ENCODE measurements at places on chromosomes 7 and 10.

GRCh38 chr10:28559618-28560017 is 26.7 kb downstream of the WAC start:
- DNase-seq: peak; percentile 44

GRCh38 chr10:61766927-61767326 is 104.2 kb downstream of the CABCOCO1 start:
- no peak for DNase-seq

GRCh38 chr10:68997211-68997610 is 8.6 kb downstream of the KIFBP start:
- no peak for DNase-seq

DNA sequence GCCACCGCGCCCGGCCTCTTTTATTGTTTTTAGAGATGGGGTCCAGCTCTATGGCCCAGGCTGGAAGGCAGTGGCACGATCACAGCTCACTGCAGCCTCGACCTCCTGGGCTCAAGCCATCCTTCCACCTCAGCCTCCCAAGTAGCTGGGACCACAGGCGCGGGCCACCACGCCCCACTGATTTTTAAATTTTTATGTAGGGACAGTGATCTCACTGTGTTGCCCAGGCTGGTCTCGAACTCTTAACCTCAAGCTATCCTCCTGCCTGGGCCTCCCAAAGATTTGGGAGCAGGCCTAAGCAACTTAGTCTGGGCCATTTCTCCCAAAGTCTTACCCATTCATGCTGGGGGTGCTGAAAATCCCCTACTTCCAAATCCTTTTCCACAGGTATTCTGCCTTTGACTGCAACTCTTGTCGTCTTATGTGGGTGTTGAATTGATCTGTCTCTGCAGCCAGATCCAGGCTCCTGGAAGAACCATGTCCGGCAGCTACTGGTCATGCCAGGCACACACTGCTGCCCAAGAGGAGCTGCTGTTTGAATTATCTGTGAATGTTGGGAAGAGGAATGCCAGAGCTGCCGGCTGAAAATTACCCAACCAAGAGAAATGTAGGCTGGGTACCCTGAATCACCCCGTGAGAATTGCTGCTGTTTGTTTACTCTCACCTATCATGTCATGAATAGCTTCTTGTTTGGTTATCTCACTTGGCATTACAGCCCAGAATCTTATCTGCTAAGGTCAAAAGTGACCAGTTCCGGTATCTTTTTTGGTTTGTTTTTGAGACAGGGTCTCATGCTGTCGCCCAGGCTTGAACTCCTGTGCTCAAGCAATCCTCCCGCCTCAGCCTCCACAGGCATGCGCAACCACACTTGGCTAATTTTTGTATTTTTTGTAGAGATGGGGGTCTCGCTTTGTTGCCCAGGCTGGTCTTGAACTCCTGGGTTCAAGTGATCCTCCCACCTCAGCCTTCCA is 1.1 kb downstream of the ZDHHC4 start:
- no peak for DNase-seq

GRCh38 chr10:4053940-4054339 is 268.9 kb upstream of the KLF6 start:
- no peak for DNase-seq

GRCh38 chr10:102414749-102415148 is 3.8 kb downstream of the PSD start:
- DNase-seq: no peak

- no peak for DNase-seq
Observed at GRCh38 chr7:137527634-137528033, 184.1 kb upstream of the PTN start.

DNA sequence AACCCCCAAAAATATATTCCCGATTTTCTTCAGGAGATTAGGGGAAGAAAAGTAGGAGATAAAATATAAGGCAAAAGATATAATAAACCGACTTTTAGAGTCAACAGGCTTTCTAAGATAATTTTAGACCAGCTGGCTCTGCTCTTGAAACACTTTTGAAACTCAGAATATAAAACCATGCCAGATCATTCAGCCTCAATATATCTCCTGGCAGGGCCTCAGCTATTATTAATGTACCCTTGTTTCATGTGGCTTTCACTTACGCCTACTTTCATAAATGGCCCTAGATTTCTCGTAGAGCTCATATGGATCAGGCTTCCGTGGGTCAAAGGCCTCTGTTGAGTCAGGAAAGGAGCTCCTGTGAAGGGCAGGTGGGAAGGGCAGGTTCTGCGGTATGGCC is 396.0 kb downstream of the PHTF2 start:
- no peak for DNase-seq

DNA sequence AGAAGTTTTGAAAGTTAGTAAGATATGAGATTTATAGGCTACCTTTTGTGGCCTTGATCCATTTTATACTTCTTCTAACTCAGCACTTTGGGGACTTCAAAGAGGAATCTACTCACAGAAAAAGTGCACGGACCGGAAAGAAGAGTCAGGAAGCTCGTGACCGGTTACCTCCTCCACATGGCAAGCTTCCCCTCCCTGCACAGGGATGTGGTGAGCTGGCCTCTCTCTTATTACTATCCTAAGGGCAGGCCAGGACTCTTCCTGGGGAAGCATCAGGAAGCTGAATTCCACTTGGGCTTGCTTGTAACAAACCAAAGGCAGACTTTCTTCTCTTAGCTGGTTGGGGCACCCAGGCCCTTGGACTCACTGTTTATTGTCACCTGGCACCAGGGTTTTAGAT is 170.8 kb upstream of the GLI3 start:
- DNase-seq: no peak

GRCh38 chr7:112858838-112859237 is 68.6 kb upstream of the TMEM168 start:
- no peak for DNase-seq

- peak; percentile 73 for DNase-seq
Observed at GRCh38 chr7:113087071-113087998, 708 bp upstream of the GPR85 start.

GRCh38 chr7:50448823-50449222 is 1.3 kb downstream of the FIGNL1 start:
- DNase-seq: no peak

DNA sequence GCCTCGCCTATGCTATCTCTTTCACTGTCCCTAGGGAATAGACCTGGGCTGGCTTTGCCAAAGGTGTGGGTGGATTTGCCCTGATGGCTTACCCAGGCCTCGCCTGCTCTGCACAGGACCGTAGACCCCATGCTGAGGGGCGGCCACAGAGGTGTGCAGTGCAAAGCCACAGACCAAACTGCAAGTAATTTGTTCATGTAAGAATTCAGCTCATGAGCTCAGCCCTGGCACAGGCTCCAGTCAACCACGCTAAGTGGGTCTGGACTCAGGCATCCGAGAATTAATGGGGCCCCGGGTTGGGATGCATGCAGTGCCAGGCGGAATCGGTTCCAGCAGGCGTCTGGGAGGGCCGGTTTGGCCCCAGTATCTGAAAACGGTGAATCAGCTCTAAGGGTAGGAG is 445.2 kb downstream of the DNAJB6 start:
- no peak for DNase-seq

DNA sequence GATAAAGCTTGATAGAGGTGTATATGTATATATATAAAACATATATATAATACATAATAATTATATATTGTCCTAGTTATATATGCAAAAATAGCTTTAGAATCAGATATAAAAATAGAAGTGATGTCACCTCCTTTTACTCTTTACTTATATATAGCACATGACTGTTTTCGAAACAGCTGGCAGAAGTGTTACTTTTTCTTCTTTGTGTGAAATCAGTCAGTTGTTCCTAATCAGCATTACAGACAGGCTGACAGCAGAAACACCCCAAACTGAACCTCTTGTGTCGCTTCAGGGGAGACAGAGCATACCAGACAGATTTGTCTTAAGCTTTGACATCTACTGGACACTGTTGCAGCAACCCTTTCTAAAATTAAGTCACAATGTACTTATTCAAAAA is 684.9 kb upstream of the CELF2 start:
- DNase-seq: no peak

GRCh38 chr7:106249488-106249887 is 35.3 kb downstream of the NAMPT start:
- no peak for DNase-seq

DNA sequence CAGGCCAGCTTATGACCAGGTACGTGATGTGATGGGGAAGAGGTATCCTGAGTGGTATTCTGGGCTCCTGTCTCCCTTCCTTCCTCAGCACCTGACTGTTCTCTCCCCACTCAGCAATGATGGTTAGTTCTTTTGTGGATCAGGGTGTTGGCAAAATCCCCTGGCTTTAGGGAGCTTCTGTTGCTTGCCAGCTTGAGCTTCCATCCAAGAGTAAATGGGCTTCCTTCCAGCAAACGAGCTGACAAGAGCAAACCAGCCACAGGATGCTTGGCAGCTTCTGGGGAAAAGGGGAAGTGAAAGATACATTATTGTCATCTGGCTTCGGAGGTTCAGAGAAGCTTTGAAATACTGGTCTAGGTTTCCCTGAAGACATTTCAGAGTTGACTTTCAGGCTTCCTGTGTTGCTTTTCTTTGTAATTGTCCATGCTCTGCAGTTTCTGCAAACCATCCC is 5.2 kb downstream of the DUSP5 start:
- DNase-seq: no peak

DNA sequence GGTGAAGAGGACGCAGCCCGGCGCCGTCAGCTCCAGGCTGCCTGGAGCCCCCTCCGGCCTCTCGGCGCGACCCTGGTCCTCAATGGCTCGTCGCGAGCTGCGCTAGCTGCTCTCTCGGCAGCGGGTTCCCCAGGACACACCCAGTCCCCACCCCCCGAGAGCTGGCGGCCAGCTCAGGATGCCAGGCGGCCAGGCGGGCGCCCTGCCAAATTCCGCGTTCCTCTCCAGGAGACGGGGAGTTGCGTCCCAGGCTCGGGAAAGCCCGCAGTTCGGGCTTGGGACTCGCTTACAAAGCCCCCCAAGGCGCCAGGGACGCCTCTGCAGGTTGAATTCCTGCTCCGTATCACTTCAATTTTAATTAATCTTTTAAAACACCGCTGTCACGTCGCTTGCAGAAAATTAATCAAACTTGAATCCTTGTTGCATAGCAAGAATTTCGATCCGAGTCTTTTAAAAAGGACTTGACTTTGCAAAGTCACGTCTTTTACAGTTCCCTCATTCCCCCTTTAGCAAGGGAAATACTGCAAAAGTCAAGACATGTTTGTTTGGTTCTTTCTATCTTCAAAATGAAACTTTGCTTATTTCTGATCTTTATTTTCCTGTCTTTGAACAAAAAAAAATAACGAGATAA is 28.2 kb downstream of the SKIDA1 start:
- DNase-seq: peak; percentile 75

GRCh38 chr7:2409745-2410414 is 6.5 kb downstream of the CHST12 start:
- DNase-seq: no peak

- no peak for DNase-seq
Observed at GRCh38 chr10:130487566-130487965, 351.4 kb downstream of the GLRX3 start.

DNA sequence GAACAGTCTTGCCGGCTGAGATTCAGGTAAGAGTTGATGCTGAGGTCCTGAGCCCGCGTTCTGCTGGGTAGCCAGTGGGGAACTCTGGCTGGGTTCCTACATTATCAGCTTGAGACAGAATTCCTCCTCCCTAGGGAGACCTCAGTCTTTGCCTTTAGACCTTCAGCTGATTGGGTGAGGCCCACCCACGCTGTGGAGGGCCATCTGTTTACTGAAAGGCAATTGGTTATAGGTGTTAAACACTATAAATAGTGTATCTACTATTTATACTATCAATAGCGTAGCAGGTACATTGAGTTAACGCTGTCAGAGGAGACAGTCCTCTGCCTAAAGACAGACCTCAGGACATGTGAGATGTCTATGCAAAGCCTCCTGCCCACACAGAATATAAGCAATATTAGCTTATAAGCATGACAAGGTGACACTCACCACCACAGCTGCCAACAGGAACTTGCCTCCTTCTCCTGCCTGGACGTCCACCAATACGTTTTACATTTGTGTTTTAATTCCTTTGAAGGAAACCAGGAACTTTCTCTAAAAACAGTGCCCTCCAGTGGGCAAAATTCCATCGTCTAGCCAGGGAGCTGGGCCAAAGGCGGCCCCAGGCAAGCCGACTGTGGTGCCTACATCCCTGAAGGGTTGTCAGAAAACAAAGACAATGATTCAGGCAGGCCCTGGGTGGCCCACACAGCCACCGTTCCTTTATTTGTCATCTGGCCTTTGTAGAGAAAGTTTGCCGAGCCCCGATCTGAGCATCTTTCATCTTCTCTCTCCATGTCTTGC is 58.8 kb downstream of the INSIG1 start:
- DNase-seq: no peak

- no peak for DNase-seq
Observed at GRCh38 chr7:45421806-45422205, 152.4 kb upstream of the ADCY1 start.

DNA sequence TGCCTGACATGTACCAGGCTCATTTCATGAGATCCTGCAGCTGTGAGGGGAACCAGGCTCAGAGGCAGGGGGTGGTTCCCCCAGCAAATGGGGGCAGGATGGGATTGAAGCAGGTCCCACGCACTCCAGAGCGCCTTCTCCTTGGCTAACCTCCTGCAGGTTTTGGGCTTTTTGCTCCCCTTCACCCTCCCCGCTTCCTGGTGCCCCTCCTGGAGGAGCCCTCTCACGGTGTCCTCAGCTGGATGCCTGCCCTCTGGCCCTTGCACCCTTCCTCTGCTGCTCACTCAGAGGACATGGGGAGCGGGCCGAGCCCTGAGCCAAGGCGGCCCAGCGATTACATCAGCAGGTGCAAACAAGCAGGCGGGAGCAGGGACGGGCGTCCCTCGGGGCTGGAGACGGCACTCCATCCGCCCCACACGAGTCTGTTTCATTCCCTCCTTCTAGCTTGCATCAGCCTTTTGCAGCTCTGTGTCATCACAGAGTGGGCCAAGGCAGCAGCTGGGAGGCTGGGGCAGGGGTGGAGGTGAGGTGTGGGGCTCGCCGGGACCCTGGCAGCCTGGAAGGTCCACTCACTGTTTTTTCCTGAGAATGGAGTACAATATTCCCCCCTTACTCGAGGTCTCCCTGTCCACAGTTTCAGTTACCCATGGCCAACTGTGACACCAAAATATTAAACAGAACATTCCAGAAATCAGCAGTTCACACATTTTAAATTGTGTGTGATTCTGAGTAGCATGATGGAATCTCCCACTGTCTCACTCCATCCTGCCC is 52.7 kb upstream of the SLC29A3 start:
- no peak for DNase-seq
